ENCODE measurements at places on chromosomes 4 and X.

- no peak for ATAC-seq
These were observed 131.3 kb downstream of the FHDC1 start for GRCh38 chr4:153067376-153067775.

- ATAC-seq: peak; percentile 61
These were observed 162.4 kb upstream of the GPRIN3 start for GRCh38 chr4:89469930-89470375.

DNA sequence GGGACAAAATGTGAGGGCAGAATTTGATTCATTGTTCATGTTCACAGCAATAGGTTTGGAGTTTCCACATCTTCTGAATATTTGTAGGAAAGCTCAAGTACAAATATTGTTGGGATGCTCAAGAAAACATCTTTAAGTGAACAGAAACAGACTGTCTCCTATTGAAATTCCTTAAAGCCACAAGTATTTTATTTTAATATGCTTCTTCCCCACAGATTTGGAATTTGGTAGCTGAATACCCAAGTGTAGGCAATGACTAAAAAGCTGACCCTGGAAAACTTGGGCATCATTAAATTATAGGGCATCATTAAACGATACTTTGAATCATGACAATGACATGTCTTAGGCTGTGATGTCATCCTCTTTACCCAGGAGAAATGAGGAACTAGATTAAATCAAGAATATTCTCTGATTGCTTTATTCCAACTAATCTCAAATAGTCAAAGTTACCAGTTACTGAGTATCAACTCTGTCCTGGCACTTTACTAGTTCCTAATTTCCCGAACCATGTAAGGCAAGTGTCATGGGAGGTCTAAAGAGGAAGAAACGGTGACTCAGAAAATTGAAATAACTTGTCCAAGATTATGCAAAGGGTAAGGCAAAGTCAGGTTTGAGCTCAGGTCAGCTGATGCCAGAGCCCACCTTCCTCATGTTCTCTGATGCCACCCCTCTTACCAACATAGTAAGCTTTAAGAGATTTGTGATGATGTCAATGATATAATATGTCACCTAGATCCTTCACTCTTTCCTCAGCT is 223.1 kb upstream of the LEF1 start:
- no peak for ATAC-seq

- no peak for ATAC-seq
These were observed 4.0 kb upstream of the KCNIP4 start for GRCh38 chr4:21952549-21952948.

DNA sequence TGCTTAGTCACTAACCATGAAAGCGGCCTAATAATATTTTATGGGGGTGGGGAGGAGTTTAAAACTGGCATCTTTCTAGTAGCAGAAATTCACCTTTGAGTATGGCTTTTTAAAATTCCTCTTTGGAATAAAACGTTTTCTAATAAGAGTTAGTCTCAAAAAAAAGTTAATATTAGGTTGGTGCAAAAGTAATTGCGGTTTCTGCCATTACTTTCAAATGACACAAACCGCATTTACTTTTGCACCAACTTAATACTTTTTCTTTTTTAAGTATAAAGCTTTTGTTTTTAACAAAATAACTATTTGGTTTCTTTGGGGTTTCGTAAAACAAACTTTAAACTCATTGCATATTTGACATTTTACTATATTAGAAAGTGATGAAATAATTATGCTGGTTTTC is 68.4 kb downstream of the FBXO8 start:
- no peak for ATAC-seq

DNA sequence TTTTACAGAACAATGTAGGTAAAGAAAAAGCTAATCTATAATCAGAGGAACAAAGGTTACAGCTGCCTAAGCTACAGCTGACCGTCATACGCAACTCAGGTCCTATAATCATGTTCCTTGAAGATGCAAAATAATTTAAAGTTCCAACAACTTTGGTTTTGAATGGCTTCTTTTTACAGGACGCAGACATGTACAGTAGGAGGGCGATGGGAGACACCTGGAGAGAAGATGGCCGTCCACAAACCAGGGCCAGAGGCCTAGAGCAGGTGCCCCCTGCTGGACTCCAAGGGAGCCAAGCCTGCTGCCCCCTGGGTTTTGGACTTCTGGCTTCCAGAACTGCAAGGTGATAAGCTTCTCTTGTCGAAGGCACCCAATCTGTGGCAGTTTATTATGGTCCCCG is 10.6 kb downstream of the HGFAC start:
- no peak for ATAC-seq

- no peak for ATAC-seq
These were observed 263.0 kb upstream of the RPS6KA3 start for GRCh38 chrX:20529711-20530110.

- no peak for ATAC-seq
These were observed 89.0 kb downstream of the KDR start for GRCh38 chr4:55036405-55036804.

- peak; percentile 85 for ATAC-seq
These were observed at the start of gene CD38 for GRCh38 chr4:15778289-15779241. Gene CD38, plus strand, starts transcription at chr4:15778328. Its CDS starts 87 bp downstream, at chr4:15778415.

- ATAC-seq: peak; percentile 27
These were observed 739 bp downstream of the GAK start for GRCh38 chr4:931194-931959.

DNA sequence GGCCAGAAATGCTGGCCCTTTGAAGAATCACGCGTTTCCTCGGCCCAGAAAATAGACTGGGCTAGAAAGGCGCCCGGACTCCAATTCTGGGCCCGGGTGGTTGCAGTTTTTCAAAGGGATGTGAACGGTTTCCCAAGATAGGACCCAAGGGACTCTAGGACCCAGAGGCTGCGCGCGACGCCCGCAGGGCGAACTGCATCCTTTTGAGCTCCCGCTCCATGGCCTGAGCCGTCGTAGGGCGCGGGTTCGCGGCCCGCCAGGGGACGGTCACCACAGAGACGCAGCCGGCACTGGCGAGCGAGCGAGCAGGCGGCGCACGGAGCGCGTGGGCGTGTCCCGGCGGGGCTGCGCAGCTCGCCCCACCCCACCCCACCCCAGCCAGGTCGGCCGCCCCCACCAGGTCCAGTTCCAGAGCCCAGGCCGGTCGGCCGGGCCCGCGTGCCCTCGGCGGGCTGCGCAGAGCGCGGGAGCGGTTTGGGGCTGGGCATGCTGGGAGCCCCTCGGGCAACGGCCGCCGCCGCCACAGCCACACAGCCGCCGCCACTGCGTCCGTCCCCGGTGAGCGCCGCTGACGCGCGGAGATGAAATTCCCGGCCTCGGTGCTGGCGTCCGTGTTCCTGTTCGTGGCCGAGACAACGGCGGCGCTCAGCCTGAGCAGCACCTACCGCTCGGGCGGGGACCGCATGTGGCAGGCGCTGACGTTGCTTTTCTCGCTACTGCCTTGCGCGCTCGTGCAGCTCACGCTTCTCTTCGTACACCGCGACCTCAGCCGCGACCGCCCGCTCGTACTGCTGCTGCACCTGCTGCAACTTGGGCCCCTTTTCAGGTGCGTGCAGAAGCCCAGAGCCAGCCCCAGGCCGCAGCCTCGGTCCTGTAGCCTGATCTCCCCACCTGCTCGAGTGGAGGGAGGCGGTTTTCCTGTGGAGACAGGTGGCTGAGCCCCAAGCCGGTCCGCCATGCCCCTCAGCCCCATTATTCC is at the start of gene XK:
Gene XK (plus strand): TSS at position 411 of the 979 bp plus-strand sequence. CDS start 171 bp downstream, at position 582.
- ATAC-seq: peak; percentile 87

DNA sequence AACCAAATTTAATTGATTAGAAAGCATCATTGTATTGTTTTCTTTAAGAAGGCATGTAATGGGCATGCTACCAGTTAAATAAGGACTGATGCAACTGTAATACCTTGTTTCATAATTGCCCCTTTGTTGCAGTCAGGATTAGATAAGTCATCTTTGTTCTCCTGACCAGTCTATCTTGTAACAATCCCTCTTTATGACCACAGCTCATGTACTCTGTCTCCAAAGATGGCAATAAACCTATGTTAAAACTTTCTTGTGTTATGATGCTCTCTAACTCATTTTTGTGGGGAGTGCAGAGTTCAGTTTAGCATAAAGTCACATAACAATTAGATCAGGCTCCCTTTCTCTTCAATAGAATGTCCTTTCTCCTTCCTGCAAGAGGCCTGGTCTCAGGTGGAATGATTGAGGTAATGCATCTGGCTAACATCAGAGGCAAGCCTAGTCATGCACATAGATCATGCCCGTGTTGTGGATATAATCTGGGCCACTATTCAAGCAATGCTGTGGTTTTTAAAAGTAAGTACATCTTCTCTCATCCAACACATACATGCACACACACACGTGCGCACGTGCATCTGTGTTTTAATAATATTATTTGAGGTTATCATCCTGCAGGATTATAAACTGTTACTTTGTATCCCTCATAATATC is 45.6 kb downstream of the TMEM154 start:
- no peak for ATAC-seq

- no peak for ATAC-seq
These were observed 169.0 kb downstream of the ADAM29 start for GRCh38 chr4:175087145-175087544.

DNA sequence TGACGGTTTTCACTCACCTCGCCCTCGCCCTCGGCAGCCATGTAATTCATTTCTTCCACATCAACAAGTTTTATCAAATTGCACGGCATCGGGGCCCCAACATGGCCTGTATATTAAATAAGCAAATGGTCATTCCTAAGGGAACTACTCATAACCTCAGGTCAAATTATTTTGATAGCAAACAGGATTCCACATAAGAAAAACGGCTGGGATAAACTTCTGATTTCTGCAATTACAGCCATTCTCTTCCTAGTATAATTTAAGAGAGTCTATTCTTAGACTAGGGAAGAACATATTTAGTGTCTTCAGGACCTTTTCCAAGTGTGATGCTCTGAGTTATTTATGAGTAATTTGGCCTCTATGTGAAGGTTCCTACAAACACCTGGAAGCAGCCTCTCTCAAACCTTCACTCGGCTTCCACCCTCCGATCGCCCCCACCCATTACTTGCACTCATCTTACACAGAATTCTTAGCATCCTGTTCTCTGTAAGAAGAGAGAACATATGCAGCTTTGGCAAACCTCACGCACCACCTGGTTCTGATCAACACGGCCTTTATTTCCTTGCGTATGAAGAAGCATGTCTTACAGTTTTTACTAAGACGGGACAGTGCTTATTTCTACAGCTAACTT is 29.4 kb upstream of the CENPU start:
- no peak for ATAC-seq

DNA sequence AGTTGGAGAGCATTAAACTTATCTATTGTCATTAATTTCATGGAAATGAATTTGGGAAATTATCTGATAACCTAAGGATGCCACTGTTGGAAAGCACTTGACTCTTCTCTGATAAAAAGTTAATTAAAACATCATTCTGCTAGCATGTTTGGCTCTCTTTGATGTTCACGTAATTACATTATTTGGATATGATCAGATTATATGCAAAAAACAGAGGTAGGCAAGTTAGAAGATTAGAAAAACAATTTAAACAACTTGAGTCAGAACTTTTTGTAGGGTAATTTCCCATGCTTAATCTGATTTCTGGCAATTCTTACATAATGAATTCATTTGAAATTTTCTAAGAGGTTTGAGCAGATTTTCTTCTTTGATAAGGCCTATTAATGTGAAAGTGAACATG is 882.9 kb downstream of the TRAM1L1 start:
- ATAC-seq: no peak

- no peak for ATAC-seq
These were observed 577.2 kb upstream of the HTR2C start for GRCh38 chrX:114006664-114007063.

DNA sequence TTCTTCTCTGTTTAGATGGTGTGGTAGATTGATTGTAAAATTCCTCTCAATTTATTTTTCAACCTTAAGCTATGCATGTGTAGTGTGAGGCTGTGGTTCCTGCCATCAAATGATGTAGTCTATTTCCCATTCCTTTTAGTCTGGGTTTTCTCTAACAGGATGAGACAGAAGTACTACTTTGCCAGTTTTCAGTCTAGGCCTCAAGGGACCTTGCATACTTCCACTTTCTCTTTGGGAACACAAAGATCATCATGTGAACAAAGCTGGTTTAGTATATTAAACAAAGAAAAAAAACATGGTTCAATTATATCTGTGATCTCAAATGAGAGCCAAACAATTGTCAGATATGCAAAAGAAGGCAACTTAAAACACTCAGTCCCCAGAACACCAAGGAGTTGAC is 1284.0 kb downstream of the RAPGEF2 start:
- ATAC-seq: no peak

- no peak for ATAC-seq
These were observed 150.4 kb upstream of the PCDH10 start for GRCh38 chr4:132998585-132999230.

DNA sequence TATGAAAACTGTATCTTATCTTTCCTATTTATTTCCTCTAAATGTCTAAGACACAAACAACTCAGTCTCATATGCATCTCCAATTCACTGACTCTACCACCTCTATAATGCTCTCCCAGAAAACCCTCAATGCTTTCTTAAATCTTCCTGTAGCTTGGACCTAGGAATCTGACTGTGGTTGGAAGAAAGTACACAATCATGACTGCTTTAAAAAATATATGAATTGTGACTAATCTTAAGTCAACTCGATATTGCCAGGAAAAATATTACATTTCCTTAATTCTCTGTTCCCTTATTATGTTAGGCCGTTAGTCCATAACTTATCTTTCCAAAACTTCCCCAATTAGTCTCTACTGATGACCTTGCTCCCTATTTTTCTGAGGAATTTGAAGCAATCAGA is 87.0 kb downstream of the SPCS3 start:
- ATAC-seq: no peak

DNA sequence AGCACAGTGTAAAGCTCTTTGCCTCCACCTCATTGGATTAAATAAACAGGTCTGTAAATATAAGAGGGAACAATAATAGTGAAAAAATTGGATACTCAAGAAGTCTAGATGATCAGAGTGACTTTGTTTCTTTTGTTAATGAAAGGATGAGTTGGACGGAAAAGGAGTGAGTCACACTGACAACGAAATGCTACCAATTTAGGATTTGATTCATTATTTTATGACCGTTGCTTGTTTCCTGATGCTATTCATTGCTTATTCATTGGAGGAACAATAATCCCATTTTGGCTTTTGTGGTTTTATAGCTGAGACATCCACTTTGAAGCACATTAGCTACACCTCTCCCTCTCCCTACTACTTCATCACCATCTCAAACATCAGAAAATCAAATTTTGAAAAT is 74.4 kb upstream of the DYNLT3 start:
- no peak for ATAC-seq

DNA sequence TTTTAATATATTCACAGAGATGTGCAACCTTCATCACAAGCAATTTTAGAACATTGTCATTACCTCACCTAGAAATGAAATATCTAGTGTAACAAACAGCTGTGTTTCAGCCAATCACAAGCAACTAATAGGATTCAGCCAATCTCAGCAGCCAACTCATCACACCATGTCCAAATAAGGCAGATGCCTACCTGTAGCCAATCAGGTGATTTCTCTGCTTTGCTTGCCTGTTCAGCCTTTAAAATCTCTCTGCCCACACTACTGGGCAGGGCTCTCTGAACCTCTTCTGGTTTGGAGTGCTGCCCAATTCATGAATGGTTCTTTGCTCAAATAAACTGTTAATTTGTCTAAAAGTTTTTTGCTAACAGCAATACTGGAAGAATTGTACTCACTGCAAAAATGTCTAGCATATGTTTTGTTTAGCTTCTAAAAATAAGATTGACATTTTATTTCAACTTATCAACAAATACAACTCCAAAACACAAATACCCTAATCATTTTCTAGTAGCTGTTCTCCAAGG is 52.4 kb upstream of the IGFBP7 start:
- ATAC-seq: no peak
